Pancreas (tissue), 10 donors: ENCODE measurements at places on chromosomes 5 and 9.

- no peak for DNase-seq
These were observed 47.8 kb downstream of the ERGIC1 start for GRCh38 chr5:172881691-172882370.

DNA sequence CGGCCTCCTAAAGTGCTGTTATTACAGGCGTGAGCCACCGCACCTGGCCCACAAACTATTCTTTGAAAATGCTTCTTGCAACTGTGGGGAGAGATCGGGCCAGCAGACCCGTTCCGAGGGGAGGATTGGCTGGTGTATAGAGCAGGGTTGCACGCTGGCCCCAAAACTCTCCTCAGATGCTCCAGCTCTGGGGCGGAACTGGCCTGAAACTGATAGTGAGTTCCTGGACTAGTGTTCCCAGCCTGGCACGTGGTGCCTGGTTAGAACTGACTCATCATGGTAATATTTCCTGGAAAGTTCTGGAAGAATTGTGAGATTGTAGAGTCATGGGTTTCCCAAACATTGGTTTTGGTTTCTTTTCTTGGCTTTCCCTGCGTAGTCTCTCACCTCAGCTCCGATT lies 120.5 kb downstream of the FBXL7 start:
- DNase-seq: no peak

- no peak for DNase-seq
These were observed 1.5 kb downstream of the RASGRF2 start for GRCh38 chr5:80961376-80962281.

- no peak for DNase-seq
These were observed 307.0 kb upstream of the PANK3 start for GRCh38 chr5:168886157-168886556.

- no peak for DNase-seq
These were observed 529.6 kb downstream of the PSAT1 start for GRCh38 chr9:78826527-78826926.
